Activated CD4-positive, alpha-beta T cell treated with anti-CD3 and anti-CD28 coated beads for 36 hours (primary cell): ENCODE measurements at places on chromosomes 12 and 14.

GRCh38 chr12:3216726-3217682, 139.8 kb downstream of the TSPAN9 start:
- no peak for DNase-seq

DNA sequence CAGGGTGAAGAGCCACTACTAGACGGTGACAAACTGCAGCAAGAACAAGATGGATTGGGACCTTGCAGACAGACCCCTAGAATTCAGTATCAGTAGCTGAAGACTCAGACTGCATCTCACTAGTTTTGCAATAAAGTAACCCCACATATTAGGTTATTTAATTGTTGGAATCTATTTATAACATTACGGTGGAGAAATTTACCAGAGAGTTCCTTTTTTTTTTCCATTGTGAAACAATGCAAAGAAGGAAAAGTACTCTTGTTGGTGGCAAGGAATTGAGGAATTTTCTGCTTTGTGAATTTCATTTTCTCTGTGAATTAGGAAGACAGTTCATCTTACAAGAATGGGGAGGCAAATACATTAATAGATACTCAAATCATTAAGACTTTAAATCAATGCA, 185.7 kb upstream of the PPFIA2 start:
- DNase-seq, result no peak

DNA sequence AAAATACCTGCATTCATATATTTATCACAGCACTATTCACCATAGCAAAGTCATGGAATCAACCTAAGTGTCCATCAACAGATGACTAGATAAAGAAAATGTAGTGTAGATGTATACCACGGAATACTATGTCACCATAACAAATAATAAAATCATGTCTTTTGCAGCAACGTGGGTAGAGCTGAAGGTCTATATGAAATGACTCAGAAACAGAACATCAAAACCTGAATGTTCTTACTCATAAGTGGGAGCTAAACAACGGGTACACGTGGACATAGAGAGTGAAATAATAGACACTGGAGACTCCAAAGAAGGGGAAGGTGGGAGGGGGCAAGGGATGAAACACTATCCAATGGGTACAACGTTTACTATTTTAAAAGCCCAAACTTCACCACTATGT, 37.9 kb downstream of the SLC38A1 start:
- DNase-seq, result no peak

DNA sequence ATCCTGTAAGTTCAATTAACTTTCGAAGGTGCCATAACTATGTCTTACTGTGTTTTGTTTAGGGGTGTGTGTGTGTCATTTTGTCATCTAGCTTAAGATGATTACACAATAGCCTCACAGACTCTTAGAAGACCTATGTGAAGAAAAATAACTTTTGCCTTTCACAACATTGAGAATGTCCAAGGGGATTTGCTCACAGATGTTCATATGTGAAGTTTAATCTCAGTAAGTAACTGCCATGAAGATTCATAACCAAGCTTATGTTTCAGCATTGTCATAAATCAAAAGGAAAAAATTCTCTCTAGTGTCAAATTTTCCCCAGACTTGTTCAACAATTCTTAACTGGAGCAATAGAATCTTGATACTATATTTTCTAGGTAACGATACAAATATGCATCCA, 226.1 kb upstream of the PRKD1 start:
- no peak for DNase-seq

DNA sequence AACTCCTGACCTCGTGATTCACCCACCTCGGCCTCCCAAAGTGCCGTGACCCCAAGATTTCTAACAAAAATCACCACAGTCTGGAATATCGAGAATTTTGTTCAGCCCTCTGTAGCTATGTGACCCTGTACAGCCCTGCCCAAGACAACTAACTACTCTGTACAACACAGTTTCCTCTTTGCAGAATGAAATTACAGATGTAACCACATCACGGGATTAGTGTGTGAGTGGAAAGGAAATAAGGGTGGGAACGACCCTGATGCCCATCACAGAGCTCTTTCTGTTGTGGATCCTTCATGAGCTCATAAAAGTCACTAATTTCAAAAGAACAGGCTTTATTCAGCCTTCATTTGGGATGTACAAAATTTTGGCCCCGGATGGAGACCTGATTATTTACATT, 50.5 kb upstream of the KRR1 start:
- no peak for DNase-seq

DNA sequence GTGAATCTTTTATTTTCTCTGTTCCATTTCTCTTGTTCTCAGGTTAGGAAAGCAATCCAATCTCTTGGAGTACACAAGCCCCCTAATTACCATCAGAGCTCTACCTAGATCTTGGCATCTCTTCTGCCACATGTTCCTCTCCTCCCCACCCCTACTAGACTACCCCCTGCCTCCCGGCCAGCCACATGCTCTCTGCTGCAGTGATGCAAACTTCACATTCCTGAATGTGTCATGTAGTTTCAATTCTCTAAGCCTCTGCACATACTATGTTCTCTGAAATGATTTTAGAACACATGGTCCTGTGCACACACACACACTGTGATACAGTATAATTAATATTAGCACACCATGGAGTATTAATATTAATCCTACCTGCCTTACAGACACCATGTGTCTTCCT, 104.6 kb downstream of the EFCAB11 start:
- DNase-seq, result no peak

- no peak for DNase-seq
Measured at GRCh38 chr14:58082011-58082410, 70.0 kb downstream of the ARMH4 start.

GRCh38 chr12:109255377-109255776, 53.7 kb downstream of the FOXN4 start:
- DNase-seq, result no peak

DNA sequence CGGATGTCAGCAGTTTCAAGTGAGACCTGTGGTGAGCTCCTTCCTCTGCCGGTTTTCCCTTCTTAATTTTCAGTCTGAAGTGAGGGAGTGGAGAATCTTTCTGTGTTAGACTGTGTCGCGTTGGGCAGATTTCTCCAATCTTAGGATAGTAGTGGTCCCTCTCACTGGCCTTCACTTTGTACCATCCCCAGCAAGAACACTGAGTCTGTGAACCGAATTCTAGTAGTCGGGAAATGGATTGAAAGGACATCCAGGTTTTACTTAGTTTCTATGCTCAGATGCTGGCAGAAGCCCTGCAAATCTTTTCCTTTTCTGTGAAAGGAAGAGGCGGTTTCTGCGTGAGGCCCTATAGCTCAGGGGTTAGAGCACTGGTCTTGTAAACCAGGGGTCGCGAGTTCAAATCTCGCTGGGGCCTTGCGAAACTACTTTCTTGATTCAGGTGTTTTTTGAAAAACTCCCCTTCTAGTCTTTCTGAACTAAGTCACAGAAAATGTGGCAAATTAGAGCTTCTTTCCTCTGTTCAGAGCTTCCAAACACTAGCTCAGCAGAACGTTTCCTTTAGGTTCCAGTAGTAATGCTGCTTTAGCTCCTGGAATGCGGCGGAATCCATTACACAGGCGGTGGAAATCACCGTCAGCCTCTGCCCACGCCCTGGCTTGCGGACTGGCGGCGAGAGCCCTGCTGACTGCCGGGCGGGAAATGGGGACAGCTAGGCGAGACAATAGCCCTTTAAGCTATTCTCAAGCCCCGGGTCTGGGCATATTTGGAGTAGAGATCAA, 2.8 kb upstream of the RNASE4 start:
- DNase-seq, result peak; percentile 91

DNA sequence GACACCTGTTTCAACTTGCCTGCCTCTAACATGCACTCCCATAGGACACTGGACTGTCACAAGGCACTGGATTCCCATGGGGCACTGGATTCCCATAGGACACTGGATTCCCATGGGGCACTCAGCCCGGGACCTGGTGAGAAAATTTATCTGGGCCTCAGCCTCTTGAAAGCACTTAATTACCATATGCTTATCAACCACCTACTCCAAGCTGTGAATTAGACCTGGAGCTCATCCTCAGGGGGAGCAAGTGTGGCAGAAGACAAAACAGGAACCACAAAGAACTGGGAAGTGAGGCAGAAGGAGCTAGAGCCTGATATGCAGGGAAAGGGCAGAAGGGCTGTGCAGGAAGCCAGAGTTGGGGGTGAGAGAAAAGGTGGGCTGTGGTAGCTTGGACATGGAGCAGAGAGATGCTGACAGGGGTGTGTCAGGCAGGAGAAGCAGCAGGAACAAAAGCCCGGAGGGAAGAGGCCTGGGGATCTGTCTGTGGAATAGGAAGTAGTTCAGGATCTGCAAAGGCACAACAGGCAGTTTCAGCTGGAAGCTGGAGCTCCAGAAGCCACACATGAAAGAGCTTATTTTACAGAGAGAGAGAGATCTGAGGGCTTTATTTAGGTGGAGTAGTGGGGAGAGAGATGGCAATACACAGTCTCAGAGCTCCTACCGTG, 3.1 kb downstream of the KRT82 start:
- no peak for DNase-seq

DNA sequence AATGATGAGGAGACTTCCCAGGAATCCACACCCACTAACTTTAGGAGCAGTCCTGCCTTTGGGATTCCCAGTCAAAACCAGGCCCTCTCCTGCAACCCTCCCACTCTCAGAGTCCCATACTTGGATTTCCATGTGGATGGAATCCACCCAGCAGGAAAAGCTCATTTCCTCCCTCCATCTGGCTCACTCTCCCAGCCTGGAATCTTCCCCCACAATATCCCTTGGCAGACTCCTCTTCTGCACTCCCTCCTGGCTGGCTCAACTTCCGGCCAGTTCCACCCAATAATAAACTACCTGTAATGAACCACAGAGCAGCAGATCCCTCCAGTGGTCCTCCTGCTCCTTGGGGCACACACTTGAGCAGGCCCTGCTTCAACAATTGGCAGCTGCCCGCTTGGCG, 102.8 kb upstream of the EGLN3 start:
- DNase-seq, result no peak

GRCh38 chr14:101498526-101498860, 62.8 kb upstream of the DIO3 start:
- no peak for DNase-seq

GRCh38 chr12:5581019-5581418, 149.1 kb downstream of the NTF3 start:
- no peak for DNase-seq

DNA sequence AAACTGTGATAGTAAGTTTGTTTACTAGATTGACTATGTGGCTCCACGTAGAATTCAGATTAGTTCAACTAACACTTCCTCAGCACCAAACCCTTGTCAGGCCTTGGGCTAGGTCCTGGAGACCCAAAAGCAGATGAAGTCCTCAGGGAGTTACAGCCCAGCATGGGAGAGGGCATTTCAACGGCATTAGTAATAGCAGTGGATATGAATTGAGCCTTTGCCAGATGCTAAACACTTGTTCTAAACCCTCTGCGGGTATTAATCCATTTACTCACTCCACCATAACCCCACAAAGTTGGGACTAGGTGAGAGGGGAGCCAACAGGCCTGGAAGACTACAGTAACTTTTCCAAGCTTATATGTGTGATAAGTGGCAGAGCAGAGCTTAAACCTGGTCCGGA, 714.6 kb downstream of the DIO2 start:
- no peak for DNase-seq

DNA sequence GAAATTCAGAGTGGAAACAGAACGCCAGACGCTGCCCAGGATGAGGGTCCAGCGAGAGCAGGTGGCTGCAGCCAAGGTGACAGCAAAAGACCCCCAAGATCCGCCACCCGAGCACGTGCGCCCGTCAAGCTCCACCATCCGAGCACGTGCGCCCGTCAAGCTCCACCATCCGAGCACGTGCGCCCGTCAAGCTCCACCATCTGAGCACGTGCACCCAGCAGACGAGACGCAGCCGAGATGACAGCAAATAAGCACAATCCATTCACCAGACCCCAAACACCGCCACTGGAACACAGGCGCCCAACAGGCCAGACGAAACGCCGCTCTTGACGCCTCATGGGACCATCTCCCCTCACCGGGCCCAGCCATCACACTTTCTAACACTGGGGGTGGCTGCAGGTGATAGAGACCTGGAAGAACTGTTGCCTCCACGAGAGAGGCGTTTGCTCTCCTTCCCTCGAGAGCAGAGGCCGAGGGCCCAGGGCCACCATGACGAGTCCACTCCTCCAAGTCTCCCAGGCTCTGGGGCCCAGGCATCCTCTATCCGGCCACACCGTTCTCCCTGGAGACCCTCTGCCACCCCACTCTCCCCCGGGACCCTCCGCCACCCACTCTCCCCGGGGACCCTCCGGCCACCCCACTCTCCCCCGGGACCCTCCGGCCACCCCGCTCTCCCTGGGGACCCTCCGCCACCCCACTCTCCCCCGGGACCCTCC, 62.1 kb upstream of the GALNT9 start:
- no peak for DNase-seq

GRCh38 chr12:63238892-63239291, 87.9 kb upstream of the AVPR1A start:
- no peak for DNase-seq

DNA sequence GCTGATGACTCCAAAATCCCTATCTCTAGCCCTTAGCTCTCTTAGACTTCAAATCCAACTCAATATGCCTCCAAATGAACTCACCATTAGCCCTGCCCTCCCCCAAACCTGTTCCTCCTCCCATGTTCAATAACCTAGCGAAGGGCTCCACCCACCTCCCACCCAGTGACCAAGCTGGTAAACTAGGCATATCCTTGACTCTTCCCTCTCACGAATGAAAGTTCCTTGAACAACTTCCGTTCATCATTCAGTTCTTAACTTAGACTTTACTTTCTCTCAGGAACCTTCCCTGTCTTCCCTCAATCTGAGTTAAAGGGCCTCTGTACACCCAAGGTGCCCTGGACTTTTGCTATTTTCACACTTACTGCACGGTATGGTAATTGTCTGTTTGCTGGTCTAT, 1.9 kb upstream of the KLHDC1 start:
- DNase-seq, result no peak

DNA sequence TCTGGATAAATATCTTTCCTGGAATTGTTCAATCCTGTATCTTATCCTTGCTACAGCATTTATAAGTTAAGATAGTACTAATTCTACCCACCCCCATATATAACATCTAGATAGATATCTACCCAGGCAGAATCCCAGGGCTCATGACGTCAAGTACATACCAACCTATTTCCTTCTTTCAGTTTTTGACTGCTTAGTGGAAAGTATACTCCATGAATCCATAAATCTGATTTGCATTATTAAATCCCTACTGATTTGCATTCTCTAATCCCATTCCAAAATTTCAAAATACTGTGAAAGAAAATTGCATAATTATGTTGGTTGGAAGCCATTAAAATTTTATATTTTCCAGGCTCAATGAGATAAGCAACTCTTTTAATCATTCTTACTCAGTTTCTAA, 111.7 kb downstream of the KITLG start:
- DNase-seq, result no peak

GRCh38 chr12:96183734-96184370, 10.3 kb upstream of the ELK3 start:
- DNase-seq, result no peak
